ENCODE measurements at places on chromosomes 3 and 15.

- no peak for DNase-seq
Measured at GRCh38 chr3:135068011-135068410, 273.0 kb downstream of the EPHB1 start.

GRCh38 chr15:101246824-101247745 is 4.8 kb downstream of the CHSY1 start:
- no peak for DNase-seq

DNA sequence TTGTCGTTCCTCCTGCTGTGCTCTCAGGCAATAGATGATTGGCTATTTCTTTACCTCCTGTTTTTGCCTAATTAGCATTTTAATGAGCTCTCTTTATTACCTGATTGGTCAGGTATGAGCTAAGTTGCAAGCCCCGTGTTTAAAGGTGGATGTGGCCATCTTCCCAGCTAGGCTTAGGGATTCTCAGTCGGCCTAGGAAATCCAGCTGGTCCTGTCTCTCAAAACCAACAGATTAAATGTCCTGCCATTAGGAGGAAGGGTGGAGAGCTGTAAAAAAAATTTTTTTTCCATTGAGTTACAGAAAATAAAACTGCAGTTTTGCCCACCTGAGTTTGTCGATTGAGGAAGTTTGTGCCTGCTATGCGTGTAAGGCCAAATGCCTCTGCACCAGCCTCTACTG is 5.4 kb upstream of the ACSBG1 start:
- no peak for DNase-seq

DNA sequence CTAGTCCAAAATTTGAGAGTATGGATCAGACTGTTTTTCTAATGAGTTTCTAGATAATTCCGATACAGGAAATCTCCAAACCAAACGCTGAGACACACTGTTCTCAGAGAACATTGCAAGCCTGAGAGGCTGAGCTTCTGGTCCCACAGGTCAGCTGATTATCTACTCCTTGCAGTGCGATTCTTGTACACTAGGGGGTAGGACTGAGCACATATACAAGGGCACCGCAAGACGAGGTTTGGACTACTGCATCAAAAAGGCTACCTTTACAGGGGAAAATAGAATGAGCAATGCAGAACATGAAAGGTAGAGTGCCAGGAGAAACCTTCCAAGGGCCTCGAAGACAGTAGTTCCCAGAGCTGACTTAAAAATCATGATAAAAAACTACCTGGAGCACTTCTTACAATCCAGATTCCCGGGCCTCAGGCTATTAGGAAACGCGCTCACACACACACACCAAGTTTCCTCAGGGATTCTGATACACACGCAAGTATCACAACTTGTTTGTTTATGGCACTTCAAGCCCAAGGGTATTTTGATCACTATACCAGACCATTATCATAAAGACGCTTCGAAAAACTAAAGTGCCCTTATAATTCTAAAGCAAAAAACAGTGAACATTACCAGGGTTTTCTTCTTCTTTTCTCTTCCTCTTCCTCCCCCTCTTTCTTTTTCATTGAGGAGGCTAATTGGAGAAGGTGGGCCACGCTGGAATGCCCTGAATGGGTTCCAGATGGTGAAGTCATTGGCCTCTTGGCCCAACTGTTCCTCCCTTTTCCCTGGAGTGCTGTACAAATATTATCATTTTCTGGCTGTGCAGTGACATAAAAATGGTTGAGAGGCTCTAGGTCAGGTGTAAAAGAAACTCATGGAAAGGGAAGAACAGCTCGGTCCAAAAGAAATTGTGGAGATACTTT is 61.8 kb downstream of the SLC12A8 start:
- peak; percentile 62 for DNase-seq

DNA sequence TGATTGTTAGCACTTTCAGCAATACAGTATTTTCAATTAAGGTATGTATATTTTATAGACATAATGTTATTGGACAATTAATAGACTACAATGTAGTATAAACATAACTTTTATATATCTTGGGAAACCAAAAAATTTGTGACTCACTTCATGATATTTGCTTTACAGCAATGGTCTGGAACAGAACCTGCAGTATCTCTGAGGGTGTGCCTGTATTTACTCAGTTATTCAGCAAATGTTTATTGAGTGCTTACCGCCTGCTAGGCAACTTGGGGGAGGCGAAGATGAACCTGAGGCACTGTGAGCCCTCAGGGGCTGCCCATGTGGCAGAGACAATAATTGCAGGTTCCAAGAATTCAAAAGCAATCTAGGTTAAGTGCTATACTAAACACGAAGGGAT is 144.8 kb downstream of the GABRB3 start:
- DNase-seq, result no peak

All from stimulated activated CD4-positive, alpha-beta T cell treated with anti-CD3 and anti-CD28 coated beads, Interleukin-1b, Interleukin-23, amount 100 ng/mL, for 48 hours (primary cell).